NCI-H1092 treated with DMSO at 0.1 percent for 48 hours (cell line): ENCODE measurements at places on chromosomes 5 and 9.

DNA sequence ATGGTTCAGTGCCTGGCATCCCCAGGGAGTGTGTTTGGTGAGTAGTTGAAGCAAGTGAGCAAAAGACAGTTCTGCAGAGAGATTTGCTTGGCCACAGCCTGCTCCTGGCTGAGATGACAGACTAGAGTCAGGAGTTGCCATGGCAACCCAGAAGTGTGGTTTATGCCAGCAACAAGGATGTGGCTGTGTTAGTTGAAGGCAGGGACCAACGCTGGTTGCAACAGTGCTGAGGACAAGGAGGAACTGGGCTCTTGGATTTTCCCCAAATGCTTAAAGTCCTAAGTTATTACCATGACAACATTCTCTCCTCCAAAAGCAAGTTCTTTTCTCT lies 2.7 kb downstream of the NXNL2 start:
- DNase-seq = no peak

- no peak for DNase-seq
Observed at GRCh38 chr9:86163503-86163902, 64.1 kb upstream of the GOLM1 start.

DNA sequence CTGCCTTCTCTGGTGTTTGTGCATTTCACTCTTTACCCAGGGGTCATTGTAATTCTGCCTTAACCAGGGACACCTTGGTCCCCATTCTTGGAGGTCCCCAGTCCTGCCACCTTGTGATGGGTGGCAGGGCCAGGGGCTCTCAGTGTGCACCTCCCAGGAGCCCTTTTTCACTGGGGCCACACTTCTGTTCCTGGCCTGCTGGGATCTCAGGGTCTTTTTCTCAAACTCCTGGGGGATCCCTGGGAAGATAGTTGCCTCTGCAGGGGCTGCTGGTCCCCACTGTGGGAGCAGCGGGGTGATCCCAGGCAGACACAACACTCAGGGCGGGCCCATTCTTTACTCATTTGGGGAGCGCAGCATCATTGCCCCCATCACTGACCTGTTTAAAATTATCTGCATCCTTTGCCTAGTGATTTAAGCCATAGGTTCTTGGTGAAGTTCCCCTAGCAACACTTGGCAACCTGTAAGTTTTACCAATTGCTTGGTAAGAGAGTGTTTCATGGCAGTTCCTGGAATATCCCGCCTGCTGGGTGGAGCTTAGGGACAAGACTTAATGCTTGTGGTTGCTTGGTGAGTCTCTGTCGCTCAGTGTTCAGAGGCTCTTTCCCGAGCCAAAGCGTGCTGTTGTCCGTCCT lies 15.7 kb downstream of the PHF2 start:
- DNase-seq = no peak

- DNase-seq = no peak
Observed at GRCh38 chr9:35436933-35437332, 53.0 kb upstream of the RUSC2 start.

DNA sequence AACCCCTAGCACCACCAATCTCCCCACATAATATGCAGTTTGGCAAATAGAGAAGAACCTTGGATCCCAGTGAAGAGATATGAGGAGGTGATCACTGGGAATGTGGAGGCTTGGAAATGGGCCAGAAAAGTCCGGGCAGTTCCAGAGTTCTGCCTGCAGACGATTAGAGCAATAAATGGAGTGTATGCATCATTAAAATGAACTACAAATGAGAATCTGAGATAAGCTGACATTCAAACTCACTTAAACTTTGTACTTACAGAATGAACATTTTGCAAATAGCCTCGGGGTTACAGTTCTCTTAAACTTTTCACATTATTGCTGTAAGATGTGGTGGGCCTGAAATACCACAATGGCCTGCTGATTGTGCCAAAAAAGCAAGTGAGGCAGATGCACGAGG lies 23.0 kb upstream of the LHFPL2 start:
- no peak for DNase-seq

- no peak for DNase-seq
Observed at GRCh38 chr9:76372336-76372735, 21.9 kb downstream of the RFK start.

DNA sequence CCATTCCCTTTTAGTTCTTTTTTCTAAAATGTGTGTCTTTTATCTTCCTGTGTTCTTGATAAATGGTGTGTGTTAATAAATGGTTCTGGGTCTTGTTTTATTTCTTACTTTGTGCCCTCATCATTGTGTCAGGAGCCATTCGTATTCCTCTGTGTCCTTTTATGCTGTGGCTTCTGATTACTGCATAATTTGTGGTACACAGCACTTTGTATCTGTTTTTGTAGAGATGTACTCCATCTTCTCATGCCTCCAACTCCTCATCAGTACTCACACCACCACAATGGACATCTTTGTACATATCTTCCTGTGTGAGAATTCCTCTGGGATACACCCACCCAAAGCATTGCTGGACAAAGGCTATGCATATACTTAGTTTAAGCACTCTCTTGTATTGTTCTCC lies 247.4 kb downstream of the ARHGAP26 start:
- no peak for DNase-seq

GRCh38 chr9:118455788-118456187 lies 751.6 kb downstream of the TLR4 start:
- peak; percentile 8 for DNase-seq

- DNase-seq = no peak
Observed at GRCh38 chr5:128546658-128547281, 8.7 kb upstream of the FBN2 start.

- DNase-seq = peak; percentile 30
Observed at GRCh38 chr5:135457424-135458071, 5.4 kb upstream of the TIFAB start.

- DNase-seq = no peak
Observed at GRCh38 chr9:94153905-94154304, 69.6 kb downstream of the PTPDC1 start.

- no peak for DNase-seq
Observed at GRCh38 chr5:133314086-133314485, 262.3 kb downstream of the HSPA4 start.

GRCh38 chr5:88861231-88861630 lies 21.8 kb downstream of the MEF2C start:
- DNase-seq = no peak

- DNase-seq = no peak
Observed at GRCh38 chr5:151212406-151212798, 11.5 kb downstream of the CCDC69 start.

DNA sequence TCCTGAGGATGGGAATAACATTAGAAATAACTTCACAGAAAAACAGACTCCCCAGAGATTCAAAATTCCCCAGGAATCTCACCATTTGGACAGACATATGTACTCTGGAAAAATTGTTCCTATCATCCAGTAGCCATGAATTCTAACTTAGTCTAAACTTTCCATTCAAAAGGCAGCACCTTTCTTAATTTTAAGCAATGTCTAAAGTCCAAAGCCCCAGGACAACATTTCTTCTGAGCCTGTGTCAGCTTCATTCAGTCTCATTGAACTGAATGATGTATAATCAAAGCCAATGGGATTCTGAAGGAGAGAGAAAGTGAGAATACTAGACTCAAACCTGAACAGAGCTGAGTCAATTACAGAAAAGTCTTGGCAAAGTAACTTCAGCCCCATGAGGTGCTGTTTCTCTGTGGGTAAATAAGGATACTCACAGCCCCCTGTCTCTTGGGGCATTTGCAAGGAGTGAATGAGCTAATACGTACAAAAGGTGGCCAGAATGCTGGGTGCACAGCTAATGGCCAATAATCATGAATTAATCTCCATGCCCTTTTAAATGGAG lies 140.6 kb downstream of the SEMA5A start:
- no peak for DNase-seq

GRCh38 chr5:149063896-149064478 lies 1.1 kb upstream of the SH3TC2 start:
- no peak for DNase-seq

DNA sequence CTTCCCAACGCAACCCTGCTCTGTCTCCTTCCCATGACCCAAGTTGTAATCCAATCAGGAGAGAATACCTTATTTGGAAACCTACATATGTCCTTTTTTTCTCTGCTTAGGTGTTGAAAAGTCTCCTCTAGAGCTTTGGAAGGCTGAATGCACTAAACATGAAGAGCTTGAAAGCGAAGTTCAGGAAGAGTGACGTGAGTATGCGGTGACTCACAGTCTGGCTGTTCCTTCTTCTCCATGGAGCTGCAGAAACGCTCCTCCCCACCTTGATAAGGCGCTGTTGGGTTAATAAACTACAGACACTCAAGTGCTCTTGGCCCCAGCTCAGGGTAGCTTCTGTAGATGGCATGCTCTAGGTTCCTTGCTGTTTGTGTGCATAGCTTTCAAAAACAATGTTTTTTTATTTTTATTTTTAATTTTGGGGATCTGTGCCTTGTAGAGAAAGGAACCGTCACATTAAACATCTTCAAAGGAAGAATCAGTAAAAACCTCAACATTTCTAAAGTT lies 30.7 kb downstream of the RAI14 start:
- no peak for DNase-seq

DNA sequence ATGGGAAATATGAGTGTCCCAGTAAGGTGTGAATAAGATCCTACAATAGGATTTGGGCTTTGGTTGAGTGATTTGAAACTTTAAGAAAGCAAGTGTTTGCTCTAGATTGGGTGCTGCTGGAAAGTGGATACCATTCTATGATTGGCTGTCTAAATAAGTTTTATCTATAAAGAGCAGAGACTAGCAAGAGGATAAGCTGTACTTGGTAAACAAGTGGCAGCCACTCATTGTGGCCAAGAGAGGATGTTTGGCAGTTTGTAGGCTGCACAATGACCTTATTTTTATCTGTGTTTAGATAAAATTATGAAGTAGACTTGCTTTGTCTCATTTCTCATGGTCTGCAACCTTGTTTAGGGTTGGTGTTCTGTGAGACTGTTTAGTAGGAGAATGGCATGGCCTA lies 341.6 kb upstream of the PIK3R1 start:
- DNase-seq = no peak

GRCh38 chr5:57311921-57312735 lies 138.3 kb downstream of the GPBP1 start:
- DNase-seq = no peak

DNA sequence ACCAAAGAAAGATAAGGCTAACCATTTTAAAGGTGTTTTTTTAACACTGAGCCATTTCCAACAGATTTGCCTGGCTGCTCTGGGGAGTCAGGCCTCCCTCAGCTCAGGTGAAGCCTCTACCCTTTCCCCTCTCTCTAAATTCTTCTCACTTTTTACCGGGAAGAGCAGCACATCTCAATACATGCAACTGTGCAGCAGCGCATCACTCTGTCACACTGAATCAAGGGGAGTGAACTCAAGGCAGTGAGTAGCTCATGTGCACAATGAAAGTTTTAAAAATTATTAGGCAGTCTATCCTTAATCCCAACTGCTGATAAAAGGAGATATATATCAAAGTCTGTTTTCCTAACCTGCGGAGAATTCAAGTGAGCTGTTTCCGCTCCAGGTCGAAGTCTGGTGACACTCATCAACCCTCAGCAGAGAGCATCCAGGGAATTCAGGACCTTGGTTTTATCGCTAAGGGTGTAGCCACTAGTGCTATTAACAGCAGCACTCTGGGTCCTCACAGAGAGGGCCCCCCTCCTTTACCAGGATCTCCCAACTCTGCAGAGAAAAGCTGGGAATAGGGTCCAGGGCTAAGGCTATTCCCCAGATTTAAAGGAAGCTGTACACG lies 1.0 kb downstream of the CEMIP2 start:
- no peak for DNase-seq

- DNase-seq = peak; percentile 87
Observed at GRCh38 chr5:151469992-151470391, 22.6 kb downstream of the SLC36A1 start.

- no peak for DNase-seq
Observed at GRCh38 chr5:135269931-135270421, 129.1 kb downstream of the MACROH2A1 start.

- DNase-seq = no peak
Observed at GRCh38 chr9:110351009-110351467, 13.4 kb upstream of the TXNDC8 start.

DNA sequence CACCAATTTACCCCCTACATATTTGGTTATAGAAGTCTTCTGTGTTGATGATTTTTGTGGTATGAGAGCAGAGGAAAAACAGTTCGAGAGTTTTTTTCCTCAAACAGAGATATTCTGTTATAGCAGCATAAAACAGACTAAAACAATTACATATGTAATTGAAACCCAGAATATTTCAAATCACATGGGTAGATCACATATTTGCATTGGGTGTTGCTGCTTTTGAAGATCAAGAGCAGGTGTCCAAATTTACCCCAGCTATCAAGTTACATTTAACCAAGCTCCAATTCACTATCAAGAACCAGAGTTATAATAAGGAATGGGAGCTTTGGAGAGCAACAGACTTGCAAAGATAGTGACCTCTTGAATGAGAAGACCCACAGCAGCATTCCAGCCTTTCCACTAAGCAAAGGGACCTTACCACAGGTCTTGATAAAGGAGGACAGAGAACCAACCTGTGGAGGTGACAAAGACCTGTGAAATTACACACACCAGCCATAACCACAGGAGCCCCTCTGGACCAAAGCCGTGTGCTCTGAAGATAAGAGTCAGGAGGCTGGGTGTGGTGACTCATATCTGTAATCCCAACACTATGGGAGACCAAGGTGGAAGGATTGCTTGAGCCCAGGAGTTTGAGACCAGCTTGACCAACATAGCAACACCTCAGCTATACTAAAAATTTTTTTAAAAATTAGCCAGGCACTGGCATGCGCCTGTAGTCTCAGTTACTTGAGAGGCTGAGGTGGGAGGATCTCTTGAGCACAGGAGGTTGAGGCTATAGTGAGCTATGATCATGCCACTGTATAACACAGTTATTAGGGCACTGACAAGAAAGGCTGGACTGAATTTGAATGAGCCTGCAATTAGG lies 4.0 kb upstream of the CCL28 start:
- no peak for DNase-seq

DNA sequence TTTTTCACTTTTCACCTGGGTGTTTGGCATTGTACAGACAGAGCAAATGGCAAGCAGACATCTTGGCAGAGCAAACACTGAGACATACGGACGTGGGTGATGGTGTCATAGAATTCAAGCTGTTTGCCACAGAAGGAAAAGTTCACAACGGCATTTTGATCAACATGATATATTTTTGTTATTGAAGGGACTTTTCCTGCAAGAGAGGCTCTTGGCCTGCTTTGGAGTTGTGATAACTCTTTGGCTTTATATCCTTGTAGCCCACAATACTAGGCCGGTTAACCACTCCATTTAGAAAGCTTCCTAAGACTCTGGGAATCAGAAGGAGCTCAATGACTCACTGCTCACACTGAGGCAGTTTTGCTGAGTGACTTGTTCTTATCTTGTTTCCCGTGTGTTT lies 1038.3 kb downstream of the TLE1 start:
- no peak for DNase-seq

- no peak for DNase-seq
Observed at GRCh38 chr9:36492865-36493264, 79.8 kb upstream of the MELK start.

- no peak for DNase-seq
Observed at GRCh38 chr5:136399527-136399926, 34.2 kb upstream of the TRPC7 start.
